A549 treated with DMSO at 1 μM for 4 hours (cell line): ENCODE measurements at places on chromosomes 1 and 21. TPM values are rescaled to one million over a fixed set of nuclear protein-coding genes. Genes with fewer than 3 reads are reported as not detected.

The B3GALT2 gene
- total RNA-seq = not detected in 5 replicates

The SYTL1 gene
- total RNA-seq = 0.10 to 0.68 TPM (median 0.35 TPM) in 5 replicates

The UBASH3A gene
- total RNA-seq = 0.16 to 0.34 TPM (median 0.24 TPM) in 4 of 5 replicates, not detected in the other

The OR2AK2 gene
- total RNA-seq = not detected in 5 replicates

The EFNA3 gene
- total RNA-seq = 3.7 to 5.6 TPM (median 4.2 TPM) in 5 replicates

The SERTAD4 gene
- 0.61 to 1.8 TPM (median 0.91 TPM) in 5 replicates for total RNA-seq

The C1orf94 gene
- total RNA-seq = not detected in 5 replicates

The REN gene
- not detected in 5 replicates for total RNA-seq

The SERPINC1 gene
- 0.07 TPM in 2 of 5 replicates, not detected in the others for total RNA-seq

The ATP6V1G3 gene
- total RNA-seq = not detected in 5 replicates

The SPRR5 gene
- total RNA-seq = not detected in 5 replicates

The FCER1A gene
- total RNA-seq = not detected in 5 replicates

The ZMYM4 gene
- 11.8 to 14.4 TPM (median 13.2 TPM) in 5 replicates for total RNA-seq

The OR2T11 gene
- not detected in 5 replicates for total RNA-seq

The IL24 gene
- total RNA-seq = 0.16 to 0.44 TPM (median 0.40 TPM) in 5 replicates

The S100A4 gene
- 1,502 to 1,789 TPM (median 1,685 TPM) in 5 replicates for total RNA-seq

The TIE1 gene
- total RNA-seq = 0.02 to 0.09 TPM in 2 of 5 replicates, not detected in the others
